ENCODE measurements at places on chromosomes 4 and X. TPM values are rescaled to one million over a fixed set of nuclear protein-coding genes. Genes with fewer than 3 reads are reported as not detected.

TMEM35A gene
- 3.9 TPM for total RNA-seq

FHIP1A gene
- 68.6 TPM for total RNA-seq

SPACA5 gene
- total RNA-seq, result not detected

NKX6-1 gene
- 0.09 TPM for total RNA-seq

STOX2 gene
- total RNA-seq, result 31.6 TPM

CENPC gene
- 20.3 TPM for total RNA-seq

GRCh38 chrX:14079891-14080430 is 50.3 kb upstream of the GEMIN8 start:
- DNase-seq, result no peak

DNA sequence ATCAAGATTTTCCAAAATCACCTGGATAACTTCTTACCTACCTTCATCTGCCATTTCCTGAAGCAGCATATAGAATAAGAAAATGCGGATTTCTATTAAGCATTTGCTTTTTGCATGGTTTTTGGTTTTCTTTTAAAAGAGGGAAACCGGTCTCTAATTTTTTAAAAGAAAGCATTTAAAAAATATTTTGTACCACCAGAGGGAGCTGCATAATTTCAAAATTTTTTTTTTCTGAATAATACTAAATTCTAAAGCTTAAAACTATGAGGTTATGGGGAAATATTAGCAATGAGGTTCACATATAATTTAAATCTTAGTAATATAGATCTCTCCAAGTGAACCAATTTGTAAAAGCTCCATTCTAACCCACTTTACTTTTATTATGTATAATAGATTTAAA is 137.7 kb upstream of the TENT5D start:
- DNase-seq, result no peak

GRCh38 chr4:1718095-1718850 is 2.9 kb downstream of the TMEM129 start:
- DNase-seq, result no peak

- peak; percentile 37 for DNase-seq
These were observed 531.0 kb downstream of the SMARCA1 start for GRCh38 chrX:128992107-128992971.

- DNase-seq, result peak; percentile 85
These were observed at the start of gene SLIT2 for GRCh38 chr4:20251796-20252655. TSS of gene SLIT2 (plus strand) at chr4:20251905. CDS start at chr4:20253816, 1,911 bp downstream.

GRCh38 chr4:124019749-124020549 is 623.4 kb downstream of the SPRY1 start:
- no peak for DNase-seq

Measured in WTC11 (cell line).